OCI-M1 (cell line): ENCODE measurements at places on chromosomes 1 and 21.

- no peak for DNase-seq
Measured at GRCh38 chr1:230288641-230289349, 137.3 kb downstream of the PGBD5 start.

GRCh38 chr21:33537212-33537611, 4.7 kb downstream of the GART start:
- DNase-seq, result no peak

DNA sequence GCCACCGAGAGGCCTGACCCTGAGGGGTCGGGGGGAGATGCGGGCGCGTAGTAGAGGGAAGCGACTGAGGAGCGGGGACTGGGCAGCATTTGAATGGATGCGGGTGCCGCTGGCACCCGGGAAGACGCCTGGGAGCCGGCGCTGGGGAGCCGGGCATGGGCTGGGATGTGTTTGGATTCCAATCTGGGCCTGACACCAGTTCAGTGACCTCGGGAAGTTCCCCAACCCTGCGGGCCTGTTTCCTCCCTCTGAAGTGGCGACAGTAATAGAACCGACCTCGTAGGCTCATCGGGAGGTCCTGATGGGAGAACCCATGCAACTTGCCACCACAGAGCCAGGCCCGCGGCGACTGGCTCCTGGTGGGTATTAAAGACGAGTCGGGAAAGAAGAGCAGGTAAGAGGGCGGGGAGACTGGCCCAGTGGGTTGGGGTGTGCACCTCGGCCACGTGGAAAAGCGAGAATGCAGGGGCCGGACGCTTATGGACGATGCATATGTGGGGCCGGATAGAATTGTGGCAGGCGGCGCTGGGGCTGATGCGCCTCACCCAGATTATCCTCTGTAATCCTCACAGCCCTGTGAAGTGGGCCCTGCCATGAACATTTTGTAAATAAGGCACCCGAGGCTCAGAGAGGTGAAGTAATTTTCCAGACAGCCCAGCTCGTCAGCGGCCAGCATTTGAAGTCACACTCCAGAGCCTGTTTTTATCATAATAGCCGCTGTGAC, 105.8 kb downstream of the SLC16A1 start:
- no peak for DNase-seq

- peak; percentile 82 for DNase-seq
Measured at GRCh38 chr21:41877901-41878830, 978 bp downstream of the PRDM15 start.

DNA sequence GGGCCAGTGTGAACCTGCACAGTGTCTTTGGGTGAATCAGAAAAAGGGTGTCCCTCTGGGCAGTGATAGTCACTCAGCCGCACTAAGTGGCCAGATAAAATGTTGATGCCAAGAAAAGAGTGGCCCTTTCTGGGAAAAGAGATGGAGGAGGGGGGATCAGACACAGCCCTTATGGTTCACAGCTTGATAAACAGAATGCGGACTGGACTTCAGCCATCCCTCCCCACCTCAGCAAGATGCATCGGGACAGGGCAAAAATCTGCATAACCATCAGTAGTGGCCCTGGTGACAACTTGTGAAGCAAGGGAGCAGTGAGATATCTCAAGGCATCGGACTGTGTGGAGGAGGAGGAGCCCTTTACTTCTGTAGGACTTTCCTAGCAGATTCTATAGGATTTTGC, 353.8 kb upstream of the PLXNA2 start:
- peak; percentile 17 for DNase-seq

DNA sequence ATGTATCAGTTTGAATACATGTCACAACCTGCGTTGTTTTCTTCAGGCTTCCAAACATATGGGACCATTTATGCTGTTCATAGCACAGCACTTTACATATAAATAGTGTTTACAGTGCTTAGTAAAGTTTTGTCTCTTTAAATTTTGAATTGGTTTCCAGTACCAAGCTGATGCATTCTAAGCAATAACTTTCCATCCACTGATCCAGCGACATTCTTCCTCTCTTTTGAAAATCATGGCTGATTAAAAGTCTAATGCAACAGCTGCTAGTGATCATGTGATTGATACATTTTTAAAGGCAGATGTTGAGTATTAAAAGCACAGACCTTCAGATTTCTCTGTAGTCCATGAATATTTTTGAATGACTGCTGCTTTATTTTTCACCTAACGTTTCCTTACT, 154.9 kb downstream of the PTPRC start:
- no peak for DNase-seq

DNA sequence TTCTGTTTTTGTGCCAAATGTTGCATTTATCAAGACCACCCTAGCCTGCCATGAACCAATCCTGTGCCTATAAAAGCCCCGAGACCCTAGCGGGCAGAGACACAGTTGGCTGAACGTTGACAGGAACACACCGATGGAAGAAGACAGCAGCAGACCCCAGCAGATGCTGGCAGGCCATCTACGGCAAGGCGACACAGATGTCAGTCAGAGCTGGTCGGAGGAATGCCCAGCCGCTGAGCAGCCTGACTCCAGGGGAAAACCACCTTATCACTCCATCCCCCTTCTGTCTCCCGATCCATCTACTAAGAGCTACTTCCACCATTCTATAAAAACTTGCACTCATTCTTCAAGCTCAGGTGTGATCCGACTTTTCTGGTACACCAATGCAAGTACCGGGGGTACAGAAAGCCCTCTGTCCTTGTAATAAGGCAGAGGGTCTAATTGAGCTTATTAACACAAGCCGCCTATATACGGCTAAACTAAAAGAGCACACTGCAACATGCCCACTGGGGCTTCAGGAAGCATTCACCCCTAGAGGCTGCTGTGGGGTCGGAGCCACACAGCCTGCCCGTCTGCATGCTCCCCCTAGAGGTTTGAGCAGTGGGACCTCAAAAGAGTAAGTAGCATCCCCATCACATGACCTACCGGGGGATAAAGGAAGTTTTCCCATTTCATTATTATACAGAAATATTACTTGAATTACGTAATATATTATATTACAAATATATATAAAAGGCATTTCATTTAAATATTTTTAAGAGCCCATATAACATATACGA, 1156.3 kb upstream of the B3GALT2 start:
- DNase-seq, result no peak

DNA sequence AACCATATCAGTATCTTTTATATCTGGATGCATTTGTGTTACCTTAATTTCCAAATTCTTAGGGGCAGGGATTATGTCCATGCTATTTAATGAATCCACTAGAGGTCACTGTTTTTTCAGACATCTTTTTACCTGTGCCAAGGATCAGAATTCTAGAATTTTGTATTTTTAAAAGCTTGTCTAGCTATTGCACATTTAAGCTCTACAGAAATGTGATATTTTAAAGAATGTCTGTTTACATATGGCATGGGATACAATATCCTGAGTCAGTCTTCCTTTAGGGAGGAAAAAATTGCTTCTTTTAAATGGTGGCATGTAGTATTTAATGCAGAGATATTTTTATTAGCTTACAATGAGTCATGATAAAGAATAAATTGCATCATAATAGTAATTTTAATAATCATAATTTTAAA, 11.3 kb downstream of the RPAP2 start:
- peak; percentile 77 for DNase-seq

DNA sequence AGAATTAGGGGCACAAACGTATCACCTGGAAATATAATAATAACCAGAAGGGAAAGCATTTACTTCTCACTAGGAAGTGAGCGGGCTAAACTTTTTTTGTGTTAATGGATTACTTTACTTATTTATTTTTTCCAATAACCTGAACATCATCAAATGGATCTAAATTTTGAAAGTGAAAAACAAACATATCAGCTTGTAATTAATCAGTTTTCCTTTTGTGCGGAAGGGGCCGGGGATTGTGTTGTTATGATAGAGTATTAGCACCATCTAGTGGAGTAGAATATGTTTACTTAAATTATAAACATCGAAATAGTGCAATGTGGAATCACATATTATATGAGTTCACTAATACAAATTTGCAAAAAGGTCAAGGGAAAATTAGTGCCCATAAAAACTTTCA, 9.0 kb downstream of the CFH start:
- DNase-seq, result peak; percentile 80

DNA sequence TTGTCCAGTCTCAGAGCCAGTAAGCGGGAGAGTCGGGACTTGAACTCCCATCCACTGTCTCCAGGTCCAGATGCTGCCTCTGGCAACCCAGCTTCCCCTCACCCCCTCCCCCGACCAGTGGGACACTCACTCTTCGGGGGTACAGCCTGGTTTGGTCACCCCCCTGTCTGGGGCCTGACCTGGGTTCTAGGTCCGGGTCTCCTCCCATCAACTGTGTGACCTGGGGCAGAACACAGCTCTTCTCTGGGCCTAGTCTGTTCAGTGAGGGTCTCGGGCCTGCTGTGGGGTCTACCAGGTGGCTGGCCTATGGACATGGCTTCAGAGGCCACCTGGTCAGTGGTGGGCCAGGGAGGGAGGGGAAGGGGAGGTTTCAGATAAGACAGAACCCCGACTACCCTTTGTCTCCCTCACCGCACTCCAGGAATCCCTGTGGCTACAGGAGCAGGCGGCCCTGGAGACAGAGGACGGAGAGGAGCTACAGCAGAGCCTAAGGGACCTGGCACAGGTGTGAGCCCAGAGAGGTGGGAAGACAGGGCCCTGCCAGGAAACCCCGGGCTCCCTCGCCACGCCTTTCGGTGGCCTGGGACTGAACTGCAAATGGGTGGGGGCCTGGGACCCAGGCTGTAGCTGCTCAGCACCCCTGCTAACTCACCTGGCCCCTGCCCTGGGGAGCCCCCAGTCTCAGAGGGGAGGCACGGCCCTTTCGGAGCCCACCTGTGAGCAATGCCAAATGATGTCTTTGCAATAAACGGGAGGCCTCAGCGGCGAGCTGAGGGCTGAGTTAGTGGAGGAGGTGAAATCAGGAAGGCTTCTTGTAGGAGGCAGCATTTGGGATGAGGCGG, 4.1 kb upstream of the NBPF3 start:
- DNase-seq, result no peak

GRCh38 chr1:183922197-183922596, 115.3 kb downstream of the COLGALT2 start:
- DNase-seq, result no peak

- DNase-seq, result no peak
Measured at GRCh38 chr1:81554108-81554507, 246.6 kb upstream of the ADGRL2 start.

- no peak for DNase-seq
Measured at GRCh38 chr1:184489908-184490307, 103.1 kb downstream of the C1orf21 start.

- DNase-seq, result no peak
Measured at GRCh38 chr1:165134431-165134830, 222.1 kb downstream of the LMX1A start.

DNA sequence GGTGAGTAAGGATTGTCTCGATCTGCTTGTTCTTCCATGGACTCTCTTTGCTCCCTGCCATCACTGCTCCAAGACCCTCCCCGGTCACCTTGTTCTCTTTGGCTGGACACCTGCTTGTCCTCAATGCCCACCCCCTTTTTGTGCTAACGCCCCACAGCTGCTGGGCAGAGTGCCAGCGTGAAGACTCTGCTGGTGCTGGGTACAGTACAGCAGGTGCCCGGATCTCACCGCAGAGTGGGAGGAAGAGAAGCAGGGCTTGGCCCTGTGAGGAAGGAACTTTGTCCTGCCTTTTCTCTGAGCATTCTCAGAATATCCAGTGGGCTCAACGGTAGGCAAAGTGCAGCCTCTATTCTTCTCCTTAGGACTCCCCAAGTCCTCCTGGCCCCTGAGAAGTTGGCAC, 90.1 kb downstream of the PLXNA2 start:
- no peak for DNase-seq

DNA sequence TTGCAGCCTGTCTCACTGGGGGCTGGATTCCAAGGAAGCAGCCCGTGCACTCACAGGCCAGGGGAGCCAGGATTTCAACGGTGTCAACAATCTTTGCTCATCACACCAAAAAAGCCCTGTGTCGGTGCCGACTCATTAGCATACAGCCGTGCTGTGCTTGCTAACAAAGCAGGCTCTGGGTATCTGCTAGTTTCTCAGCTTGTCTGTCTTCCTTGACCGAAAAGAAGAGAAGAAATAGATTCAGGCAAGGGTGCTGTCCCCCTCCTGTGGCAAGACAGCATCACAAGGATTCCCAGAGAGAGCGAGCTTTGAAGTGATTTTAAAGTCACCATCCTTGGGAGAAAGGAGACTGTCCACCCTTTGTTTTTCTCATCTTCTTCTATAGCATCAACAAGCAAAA, 214.7 kb downstream of the SDCCAG8 start:
- DNase-seq, result no peak

DNA sequence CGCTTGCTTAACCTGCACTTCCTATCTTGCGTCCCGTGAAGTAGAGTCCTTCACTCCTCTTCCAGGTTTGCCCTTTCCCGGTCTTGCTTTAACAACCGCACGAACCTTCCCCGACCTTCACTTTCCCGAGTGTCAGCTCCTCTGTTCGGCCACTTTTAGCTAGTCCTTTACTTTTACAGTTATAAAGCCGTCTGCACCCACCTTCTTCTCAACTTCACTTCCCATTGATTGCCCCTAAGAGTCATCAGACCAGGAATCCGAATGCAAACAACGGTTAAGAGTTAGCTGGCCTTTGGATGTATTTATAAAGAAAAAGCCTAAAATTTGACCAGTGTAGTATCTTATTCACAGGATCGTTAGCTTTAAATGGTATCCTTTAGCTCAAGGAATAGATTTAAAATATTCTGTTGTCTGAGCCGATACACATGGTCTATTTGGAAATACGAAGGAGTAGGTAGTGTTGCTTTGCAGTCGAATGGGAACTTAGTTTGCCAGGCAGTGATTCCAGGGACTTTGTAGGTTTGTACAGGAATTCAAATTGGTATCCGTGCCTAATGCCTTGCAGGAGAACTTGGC, 1.4 kb downstream of the PPP2R5A start:
- peak; percentile 79 for DNase-seq

DNA sequence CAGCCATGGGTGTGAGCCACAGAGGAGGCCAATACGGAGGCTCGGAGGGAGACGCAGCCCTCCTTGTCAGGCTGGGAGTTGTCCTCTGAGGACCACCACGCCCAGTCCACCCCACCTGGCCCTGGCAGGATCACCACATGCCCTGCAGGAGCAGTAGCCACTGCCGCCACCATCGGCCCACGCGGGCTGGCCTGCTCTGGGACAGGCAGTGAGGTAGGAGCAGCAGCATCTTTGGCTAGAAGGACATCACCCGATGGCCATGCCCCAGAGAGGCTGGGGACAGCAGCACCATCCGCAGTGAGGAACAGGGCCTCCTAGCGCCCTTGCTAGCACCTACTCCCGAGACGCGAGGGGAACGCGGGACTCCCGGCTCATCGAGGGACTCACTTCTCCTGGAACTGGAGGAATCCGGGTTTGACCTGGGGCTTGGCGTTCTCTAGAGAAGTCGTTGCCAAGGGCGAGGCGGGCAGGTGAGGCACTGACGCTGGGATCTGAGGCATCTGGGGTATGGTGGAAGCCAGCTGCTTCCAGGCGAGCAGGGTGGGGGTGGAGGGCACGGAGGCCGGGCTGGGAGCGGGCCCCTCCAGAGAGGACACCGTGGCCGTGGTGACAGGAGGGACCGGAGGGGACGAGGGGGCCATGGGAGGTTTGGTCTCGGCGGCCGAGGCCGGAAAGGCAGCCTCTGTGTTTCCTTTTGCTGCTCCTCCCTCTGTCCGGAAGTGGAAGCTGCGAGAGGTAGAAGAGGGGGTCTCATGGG, 148.9 kb downstream of the CASZ1 start:
- DNase-seq, result no peak

- DNase-seq, result no peak
Measured at GRCh38 chr21:42112857-42113256, 41.7 kb downstream of the UMODL1 start.
